ENCODE measurements at places on chromosomes 2 and 18.

- no peak for DNase-seq
Observed at GRCh38 chr2:6780765-6781274, 84.9 kb downstream of the CMPK2 start.

DNA sequence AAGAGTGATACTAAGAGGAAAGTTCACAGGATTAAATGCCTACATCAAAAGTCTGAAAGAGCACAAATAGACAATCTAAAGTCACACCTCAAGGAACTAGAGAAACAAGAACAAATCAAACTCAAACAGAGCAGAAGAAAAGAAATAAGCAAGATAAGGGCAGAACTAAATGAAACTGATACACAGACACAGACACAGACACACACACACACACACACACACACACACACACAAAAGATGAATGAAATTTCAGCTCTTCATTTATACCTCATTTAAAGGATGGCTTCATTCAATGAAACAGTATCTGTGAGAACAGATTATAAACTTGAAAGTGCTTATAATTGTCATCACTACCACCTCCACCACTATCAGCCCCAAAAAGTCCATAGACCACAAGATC lies 428.9 kb downstream of the MBD2 start:
- DNase-seq, result no peak

DNA sequence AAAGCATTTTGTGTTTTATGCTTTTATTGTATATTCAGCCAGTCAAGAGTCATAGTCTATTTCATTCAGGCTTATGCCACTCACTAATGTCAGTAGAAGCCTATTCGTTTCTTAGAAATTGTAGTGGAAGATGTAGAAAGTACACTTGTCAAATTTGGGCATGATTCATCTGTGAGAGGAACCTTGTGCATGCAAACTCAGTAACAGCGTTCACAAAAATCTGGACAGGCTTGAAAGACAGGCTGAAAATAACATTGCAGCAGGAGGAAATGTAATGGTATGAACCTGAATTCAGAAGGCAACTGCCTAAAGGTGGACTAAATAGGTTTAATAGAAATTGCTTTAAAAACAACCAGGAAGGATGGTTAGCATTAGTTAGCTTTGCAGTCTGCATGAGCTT lies 213.5 kb downstream of the CMPK2 start:
- no peak for DNase-seq

DNA sequence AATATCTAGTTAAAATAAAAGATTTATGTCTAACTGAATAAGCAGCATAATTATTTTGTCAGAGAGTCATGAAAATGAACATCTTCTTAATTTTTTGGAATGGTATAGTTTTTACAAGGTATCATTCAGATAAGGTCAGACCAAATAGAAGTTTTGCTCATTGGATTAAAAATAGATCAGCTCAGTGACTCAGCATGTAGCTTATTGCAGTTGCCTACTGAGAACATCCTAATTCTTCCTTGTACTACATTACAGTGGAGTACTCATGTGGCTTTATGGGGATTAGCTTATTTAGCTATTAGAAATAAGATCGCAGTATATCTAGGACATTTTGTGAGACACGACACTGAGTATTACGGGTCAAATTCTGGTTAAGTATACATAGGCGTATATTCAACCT lies 38.2 kb upstream of the PPM1B start:
- no peak for DNase-seq

- DNase-seq, result no peak
Observed at GRCh38 chr2:14354231-14354630, 278.3 kb upstream of the LRATD1 start.

- DNase-seq, result no peak
Observed at GRCh38 chr2:147468349-147468748, 376.5 kb upstream of the ACVR2A start.

DNA sequence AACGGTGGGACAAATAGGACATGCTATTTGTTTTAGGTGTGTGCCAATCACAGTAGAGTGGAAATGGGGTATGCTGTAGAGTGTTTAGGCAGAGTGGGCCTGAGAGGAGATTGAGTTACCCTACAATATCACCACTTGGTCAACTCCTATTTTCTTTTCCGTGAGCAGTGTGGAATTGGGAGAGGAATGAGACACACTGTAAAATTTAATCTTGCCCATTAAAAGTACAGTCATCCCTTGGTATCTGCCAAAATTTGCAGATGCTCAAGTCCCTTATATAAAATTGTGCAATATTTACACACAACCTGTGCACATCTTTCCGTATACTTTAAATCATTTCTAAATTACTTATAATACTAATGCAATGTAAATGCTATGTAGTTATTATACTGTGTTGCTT lies 12.4 kb downstream of the FBXO48 start:
- no peak for DNase-seq

DNA sequence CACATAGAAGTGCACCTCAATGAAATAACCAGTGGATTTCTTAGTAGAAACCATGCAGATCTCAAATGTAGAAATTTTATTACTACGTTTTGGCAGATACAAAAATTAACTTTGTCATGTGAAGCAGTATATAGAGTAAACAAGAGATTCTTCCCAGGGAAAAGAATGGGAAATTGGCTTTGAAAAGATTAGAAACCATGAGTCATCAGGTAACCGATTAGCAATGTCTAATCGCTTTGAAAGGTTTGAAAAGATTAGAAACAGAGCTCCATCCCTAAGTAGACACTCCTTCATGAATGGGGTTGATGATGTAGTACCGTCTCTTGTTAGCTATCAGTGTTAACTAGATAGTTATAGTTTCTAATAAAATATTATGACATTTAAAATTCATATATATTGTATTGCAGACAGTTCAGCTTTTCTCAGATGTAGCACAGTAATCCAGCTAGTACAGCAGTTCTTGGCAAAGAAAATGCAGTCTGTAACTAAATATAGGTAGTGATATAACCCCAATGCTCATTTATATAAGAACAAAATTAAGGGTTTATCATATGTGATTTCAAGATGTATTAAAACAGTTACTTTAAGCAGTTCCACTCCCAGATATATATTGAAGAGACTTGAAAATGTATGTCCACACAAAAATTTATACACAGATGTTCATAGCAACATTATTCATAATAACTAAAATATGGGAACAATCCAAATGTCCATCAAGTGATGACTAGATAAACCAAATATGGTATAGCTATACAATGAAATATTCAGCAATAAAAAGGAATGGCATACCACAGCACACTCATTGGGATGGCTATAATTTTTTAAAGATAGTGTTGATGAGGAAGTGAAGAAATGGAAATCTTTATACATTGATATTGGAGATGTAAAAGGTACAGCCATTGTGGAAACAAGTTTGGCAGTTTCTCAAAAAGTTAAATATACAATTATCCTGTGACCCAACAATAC lies 113.9 kb downstream of the PTPN4 start:
- no peak for DNase-seq

DNA sequence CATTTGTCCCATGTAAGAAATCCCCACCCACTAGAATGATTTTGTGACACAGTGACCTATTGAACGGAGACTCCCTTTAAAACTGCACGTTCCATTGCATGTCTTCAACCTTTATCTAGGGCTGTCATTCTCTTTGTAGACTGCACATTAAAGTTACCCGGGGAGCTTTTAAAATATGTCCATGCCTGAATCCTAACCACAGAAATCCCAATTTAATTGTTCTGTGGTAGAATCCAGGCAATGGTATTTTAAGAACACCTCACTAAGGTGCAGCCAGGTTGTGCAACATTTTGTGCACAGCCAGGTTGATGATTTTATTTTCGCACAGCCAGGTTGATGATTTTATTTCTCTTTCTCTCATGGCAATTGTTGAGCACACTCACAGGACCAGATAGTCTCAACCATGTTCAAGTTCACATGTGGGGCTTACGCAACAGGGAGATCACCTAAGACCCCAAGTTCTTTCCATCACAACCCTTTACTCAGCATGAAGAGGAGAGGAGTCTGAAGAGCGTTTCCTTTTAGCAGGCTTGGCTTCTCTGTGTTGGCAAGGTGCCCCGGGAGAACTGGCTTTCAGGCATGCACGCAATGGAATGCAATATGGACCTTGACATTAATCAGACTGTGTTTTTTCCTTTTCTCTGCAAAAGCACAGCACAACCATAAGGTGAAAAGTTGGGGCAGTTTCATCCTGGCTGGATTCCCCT lies 467.3 kb upstream of the ETAA1 start:
- DNase-seq, result no peak

DNA sequence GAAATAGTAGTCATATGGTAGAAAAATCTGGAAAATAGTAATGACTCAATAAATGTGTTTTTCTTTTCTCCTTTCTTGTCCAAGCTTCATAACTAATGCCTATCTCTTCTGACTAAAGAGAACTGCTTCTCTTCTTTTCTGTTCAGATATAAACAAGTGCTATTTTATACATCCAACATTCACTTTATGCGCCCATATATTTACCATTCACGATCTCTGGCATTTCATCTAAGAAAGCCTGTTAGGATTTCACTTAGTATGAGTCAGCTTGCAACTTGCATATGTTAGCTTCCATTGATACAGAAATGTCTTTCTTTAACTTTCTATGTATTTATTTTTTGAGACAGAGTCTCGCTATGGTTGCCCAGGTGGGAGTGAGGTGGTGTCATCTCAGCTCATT lies 224.9 kb downstream of the VAPA start:
- no peak for DNase-seq

DNA sequence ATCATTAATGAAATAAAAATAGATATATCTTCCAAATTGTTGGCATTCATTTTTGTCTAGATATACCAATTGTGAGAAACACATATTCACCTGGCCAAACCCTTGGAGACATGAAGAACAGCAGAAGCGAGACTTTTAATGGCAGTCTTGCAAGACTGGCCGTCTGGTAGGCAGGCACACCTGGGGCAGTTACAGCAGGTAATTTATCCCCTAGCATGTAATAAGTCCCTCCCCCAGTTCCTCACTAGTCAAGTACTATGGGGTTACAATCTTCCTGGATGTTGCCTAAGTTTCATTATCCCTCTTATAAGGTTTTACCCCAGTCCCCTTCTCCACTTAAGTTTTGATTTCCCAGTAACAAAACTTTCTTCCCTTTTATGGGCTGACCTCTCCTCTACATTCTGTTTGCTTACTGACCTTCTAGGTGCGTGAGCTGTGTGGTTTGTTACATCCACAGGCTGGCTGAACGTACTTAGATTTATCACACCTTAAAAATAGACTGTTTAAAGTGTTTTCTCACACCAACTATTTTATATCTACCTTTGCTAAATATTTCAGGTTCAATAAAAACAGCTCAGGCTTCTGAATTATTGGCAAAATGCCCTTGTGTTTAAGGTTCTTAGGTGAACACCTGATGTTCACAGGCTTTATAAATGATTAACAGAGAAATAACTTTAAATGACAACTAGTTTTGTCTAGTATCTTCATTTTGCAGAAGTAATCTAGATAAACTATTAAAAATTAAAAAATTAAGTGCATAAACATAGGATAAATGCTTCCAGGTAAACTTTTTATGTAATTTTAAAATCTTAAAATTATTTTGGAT lies 365.0 kb upstream of the TFPI start:
- DNase-seq, result no peak

- no peak for DNase-seq
Observed at GRCh38 chr2:96970910-96971309, 15.5 kb downstream of the FAM178B start.

GRCh38 chr2:237942513-237942899 lies 24.3 kb upstream of the UBE2F start:
- DNase-seq, result no peak

Data from activated T-helper 1 cell treated with anti-CD3 and anti-CD28 coated beads, Interleukin-2, amount 50 U/mL, for 16 hours (primary cell).